Endothelial cell of umbilical vein (primary cell): ENCODE measurements at places on chromosomes 2 and 18. TPM values are rescaled to one million over a fixed set of nuclear protein-coding genes. Genes with fewer than 3 reads are reported as not detected.

- DNase-seq, result no peak
These were observed 50.3 kb upstream of the LRRTM1 start for GRCh38 chr2:80354858-80355257.

The TFPI gene
- 266 and 286 TPM in 2 replicates for total RNA-seq

The SPAG16 gene
- 7.4 and 7.7 TPM in 2 replicates for total RNA-seq

The PRKAG3 gene
- not detected in 2 replicates for total RNA-seq

- DNase-seq, result no peak
These were observed 2.6 kb upstream of the NEUROD1 start for GRCh38 chr2:181682795-181683517.

The LYG1 gene
- 0.35 and 0.55 TPM in 2 replicates for total RNA-seq

- no peak for DNase-seq
These were observed 7.1 kb downstream of the ADAM17 start for GRCh38 chr2:9548506-9548905.

DNA sequence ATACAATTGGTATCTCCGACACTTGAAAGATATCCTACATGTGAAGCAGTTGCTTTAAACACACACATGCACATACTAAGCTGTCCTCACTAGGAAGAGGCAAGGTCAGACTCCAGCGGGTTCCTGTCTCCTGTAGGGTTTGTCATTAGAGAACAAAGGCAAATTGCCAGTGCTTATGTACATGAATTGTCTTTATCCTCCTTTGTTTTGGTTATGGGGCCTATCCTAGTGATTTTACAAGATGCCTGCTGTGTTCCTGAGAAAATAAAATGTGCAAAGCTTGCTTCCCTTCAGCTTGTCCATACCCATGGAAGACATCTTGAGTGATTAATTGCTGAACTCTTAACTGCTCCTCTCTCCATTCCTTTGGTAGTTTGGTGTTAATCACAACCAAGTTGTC lies 86.7 kb upstream of the SLC39A10 start:
- peak; percentile 9 for DNase-seq

DNA sequence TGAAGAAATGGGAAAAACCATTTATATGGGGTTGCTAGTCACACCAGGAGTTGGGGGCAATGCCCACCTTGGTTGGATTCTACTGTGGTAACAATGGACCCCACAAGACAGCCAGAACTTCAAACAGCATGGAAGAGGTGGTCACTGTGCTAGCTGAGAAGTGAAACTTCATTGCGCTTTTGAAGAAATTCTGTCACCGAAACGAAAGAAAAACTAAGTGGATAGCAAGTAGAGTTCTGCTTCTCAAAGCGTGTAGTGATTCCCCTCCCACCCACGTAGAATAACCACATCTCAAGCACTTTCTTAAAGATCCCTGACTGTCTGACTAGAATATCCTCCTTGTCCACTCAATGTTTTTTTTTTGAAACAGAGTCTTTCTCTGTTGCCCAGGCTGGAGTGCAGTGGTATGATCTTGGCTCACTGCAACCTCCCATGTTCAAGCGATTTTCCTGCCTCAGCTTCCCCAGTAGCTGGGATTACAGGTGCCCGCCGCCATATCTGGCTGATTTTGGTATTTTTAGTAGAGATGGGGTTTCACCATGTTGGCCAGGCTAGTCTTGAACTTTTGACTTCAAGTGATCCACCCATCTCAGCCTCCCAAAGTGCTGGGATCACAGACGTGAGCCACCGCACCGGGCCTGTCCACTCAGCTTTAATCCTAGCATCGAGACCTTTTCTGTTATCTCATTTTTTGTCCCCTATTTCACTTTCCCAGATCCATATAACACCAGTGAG lies 30.1 kb upstream of the CCL20 start:
- no peak for DNase-seq

DNA sequence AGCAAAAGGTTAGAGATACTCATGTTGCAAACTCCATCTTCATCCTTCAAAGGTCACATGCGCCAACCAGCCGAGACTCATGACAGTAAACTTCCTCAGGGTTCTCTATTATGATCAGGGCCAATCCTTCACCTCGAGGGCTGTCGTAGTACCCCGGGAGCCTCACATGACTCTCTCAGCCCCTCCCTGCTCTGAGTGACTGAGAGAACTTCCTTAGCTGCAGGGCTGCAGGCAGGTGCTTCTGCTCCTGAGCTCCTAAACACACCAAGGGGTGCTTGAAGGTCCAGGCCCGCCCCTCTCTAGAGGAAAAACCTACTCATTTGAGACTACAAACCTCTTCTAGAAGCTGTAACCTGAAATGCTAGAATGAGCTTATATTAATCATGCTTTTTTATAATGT lies 48.2 kb downstream of the LONRF2 start:
- no peak for DNase-seq

DNA sequence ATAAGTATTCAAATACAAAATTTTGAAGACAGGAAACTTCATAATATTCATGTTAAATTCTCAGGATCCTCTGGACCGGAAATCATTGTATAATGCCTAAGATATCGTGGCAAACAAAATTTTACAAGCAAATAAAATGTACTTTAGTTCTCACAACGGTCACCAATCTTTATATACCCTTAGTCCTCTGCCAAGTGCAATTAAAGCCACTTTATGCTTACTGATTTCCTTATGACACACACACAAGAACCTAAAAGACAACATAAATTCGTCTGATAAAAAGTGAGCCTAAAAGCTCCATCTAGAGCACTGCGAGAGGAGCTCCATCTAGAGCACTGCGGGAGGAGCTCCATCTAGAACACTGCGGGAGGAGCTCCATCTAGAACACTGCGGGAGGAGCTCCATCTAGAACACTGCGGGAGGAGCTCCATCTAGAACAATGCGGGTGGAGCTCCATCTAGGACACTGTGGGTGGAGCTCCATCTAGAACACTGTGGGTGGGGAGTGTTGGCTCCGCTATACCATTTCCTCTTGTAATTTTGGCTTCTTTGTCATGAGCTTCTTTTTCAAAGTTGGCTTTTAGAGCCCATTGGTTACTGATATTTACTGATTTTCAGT lies 15.9 kb downstream of the ATP8B1 start:
- DNase-seq, result peak; percentile 63

DNA sequence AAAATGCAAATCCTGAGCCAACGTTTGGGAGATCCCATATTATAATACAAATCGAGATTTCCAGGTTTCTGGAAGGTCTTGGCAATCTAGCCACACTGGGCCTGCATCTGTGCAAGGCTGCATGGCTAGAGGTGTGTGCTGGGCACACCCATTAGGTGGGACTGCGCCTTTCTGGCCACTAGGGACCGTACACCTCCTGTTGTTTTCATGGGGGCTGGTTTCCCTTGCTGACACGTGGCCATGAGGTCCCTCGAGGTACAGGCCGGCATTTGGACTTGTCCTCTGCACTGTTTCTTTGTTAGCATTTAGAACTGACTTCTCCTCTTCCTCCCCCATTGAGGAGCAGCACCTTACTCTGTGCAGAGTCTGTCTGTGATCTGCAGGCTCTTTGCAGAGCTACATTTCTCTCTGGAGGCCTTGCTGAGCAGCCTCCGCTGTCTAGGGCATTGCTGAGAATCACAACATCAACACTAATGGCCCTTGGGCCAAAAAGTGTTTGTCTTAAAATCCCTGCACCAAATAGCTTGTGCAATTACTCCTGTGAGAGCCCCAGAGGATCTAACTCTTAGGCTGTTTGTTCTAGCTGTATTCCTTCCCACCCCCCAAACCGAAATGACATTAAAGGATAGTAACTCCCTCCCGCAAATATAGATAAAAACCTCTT lies 131.2 kb downstream of the NEDD4L start:
- DNase-seq, result no peak

DNA sequence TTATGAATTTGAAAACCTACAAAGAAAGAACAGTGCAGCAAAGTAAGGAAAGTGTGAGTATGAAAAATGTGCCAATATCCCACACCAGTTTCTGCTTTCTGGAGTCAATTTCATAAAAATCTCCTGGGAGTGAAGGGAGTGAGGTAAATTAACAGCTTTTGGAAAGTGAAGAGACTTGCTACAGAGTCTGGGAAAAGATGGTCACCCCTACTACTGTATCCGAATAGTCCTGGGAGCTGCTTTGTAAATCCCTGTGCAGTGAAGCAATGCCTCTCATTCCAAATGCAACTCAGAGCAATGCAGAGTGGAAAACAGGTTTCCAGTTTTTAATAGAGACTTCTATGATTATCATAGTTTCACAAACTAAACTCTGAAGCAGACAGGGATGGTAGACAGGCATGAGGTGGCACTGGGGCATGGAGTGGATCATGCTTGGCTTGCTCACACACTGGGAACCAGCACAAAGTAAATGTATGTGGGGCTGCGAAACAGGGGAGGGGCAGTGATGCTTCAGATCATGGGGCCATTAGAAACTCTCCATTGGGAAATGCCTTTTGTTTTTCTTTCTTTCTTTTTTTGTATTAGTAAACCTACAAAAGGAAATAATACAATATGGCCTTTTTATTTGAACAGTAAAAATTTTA lies 10.6 kb downstream of the COL5A2 start:
- no peak for DNase-seq

The DSG3 gene
- total RNA-seq, result 0.07 TPM in 2 replicates

DNA sequence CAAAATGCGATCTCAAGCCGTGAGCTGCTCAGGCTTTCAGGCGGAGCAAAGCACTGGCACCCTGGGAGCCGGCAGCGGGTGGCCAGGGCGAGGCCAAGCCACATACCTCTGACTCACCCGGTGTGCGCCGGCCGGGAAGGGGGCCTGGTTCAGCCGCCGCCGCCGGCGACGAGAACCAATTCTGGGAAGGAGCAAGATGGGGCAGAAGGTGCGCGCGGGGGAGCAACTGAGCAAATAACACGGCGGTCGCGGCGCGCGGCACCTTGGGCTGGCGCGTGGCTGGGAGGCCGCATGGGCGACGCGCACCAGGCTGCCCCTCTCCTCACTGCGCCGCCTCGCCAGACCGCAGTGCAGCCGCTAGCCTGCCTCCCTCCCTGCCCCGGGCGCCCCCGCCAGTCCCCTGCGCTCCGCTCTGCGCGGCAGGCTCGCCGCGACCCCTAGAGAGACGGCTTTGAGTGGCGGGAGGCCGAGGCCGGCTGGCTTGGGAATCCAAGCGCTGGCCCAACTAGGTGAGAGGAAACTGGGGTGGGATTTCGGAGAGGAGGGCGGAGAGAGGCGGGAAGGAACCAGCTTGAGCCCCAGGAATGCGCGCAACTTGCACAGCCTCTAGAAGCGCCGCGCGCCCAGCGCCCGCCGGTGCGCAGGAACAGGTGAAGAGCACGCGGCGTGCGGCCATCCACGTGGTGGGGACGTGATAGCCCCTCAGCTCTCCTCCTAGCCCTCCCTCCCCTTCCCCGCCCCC lies 3.2 kb downstream of the NRP2 start:
- peak; percentile 40 for DNase-seq

The INSIG2 gene
- total RNA-seq, result 19.7 and 26.9 TPM in 2 replicates

- DNase-seq, result no peak
These were observed 1167.7 kb upstream of the ZEB2 start for GRCh38 chr2:145687442-145688134.

The RNF144A gene
- total RNA-seq, result 19.7 and 28.8 TPM in 2 replicates

The PTPRM gene
- total RNA-seq, result 34.7 and 43.7 TPM in 2 replicates

The CRYGC gene
- not detected in 2 replicates for total RNA-seq

DNA sequence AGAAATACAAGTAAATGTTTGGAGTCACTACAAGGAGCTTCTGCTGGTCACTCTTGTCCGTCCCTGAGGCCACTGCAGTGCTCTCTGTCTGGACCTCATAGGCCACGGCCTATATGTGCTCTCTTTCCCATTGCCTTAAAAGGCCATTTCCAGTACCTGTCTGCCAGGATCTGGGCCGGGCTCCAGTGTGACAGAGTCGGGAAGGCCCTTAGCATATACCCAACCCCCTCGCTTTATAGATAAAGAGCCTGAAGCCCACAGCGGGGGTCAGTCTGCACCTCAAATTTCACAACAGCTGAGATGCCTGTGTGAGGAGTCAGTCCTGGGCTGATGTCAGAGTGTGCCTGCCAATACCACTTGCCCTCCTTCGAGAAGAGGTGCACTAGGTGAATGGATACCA lies 39.9 kb downstream of the ADD2 start:
- DNase-seq, result no peak

The ADRA2B gene
- total RNA-seq, result not detected in 2 replicates

DNA sequence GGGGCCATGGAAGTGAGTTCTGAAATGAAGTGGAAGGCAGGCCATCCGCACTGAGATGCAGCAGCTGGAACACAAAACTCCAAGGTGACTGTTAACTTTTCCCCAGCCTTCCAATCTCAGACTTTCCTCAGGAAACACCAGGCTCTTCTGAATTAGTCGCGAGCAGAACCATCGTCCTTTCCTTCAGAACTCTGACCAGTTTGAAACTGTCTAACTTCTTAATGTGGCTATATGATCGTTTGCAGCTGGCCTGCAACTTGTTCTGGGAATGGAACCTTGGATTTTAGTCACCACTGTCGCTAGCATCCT lies 620 bp upstream of the RPL37A start:
- DNase-seq, result no peak

The NTSR2 gene
- total RNA-seq, result not detected in 2 replicates

DNA sequence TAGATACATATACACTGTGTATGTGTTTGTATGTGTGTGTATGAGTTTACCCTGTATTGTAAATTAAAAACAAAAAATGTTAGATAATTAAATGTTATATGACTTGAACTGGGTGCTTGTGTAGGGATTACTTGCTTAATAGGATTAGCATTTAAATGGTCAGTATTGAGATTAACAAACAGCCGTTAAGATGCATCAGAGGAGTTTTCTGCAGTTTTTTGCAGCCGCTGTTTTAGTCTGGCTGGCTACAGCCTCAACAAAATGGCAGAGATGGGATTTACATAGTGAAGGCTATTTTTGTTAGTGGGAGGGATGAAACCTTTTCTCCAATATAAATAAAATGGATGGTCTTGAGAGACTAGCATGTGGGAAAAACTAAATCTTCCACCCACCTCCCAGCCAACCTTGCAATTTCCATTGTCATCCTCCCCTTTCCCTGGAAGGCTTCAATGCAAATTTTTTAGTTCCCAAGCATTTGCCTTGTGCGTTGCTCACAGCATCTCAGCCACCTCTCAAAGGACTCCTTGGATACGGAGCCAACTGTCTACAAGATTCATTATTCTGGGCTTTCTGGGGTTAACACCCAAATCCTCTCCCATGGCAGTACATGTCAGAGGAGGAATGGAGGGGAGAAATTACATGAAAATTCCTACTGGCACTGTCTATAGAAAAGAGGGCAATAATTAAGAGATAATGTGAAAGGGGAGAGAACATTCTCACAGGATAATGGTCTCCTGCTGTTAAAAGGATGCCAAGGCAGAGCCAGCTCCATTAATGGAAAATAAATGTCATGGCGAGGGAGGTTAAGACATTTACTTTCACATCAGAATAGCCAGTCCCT lies 351.9 kb downstream of the CDH2 start:
- DNase-seq, result no peak

- DNase-seq, result no peak
These were observed 584.0 kb downstream of the SATB2 start for GRCh38 chr2:198873503-198874471.

GRCh38 chr18:14921031-14921430 lies 173.1 kb downstream of the ANKRD30B start:
- no peak for DNase-seq

The VSNL1 gene
- total RNA-seq, result not detected in 2 replicates

GRCh38 chr2:221931251-221931991 lies 359.3 kb upstream of the EPHA4 start:
- no peak for DNase-seq
